Femur (tissue), 1 donor: ENCODE measurements at places on chromosomes 2 and 18.

DNA sequence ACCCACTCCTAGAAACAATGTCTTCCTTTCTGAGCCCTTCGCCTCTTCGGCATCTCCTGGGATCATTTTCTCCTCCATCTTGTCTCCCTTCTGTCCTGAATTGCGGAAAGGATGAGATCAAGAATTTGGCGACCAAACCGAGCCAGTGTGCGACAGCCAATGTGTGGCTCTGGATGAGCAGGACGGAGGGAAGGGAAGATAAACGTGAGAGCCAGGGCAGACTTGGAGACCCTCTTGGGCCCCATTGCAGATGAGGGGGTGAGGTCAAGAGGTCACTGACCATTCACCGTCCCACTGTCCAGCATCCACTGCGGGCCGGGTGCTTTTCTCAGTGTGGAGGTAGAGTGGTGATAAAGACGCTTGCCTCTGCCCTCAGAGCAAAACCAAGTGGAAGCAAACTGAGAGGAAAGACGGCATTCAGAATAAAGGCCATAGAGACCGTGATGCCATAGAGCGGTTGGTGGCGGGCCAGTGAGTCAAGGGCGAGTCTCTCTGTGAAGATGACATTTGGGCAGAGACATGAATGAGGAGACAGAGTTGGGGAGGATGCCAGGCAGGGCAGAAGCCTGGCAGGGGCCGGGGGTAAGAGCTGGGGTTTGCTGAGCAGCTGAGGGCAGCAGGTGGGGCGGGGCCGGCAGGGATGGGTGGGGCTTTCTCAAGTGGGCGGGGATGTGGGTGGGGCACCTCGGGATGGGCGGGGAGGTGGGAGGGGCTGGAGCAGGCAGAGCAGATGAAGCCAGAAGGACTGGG, 55.6 kb downstream of the ACAA2 start:
- no peak for DNase-seq

DNA sequence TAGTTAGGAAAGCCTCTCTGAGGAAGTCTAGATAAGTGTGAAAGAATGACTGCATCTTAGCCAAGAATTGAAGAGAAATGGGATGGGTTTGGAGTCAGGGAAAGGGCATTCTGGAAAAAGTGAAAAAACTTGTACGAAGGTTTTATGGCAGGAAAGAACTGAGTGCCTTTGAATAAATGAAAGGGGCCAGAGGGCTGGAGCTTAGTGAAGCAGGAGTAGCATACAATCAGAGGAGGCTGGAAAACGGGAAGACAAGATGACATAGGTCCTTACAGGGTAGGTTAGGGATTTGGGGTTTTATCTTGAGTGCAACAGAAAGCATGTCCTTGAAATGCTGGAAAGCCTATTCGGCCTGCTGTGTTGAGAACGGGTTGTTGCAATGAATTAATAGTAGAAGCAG, 152.6 kb upstream of the RND3 start:
- no peak for DNase-seq

DNA sequence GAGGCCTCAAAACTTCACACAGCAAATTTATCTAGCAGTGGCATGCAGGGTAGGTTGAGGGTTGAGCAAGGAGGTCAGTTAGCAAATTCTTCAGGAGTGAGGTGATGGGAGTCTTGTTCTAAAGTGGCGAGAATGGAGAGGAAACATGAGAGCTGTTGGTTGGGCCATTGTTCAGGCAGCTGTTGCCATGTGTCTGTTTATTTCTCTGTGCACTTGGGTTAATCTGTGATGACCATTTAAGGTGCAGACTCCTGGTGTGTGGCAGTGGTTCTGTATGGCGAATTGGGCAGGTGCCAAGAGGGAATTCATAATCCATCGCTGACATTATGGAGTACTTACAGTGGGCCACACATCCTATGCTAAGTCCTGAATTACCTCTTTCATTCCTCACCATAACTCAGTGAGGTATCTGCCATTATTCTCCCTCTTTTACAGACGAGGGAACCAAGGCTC, 30.4 kb downstream of the TMEM178A start:
- DNase-seq = peak; percentile 32

GRCh38 chr2:153939124-153939796, 67.5 kb downstream of the GALNT13 start:
- no peak for DNase-seq

GRCh38 chr2:154078926-154079325, 207.2 kb downstream of the GALNT13 start:
- no peak for DNase-seq

- peak; percentile 94 for DNase-seq
These were observed at the start of gene CRIM1 for GRCh38 chr2:36355151-36355889. Gene CRIM1, plus strand, starts transcription at chr2:36355778. Its CDS starts 515 bp downstream, at chr2:36356293.

GRCh38 chr18:2536493-2536892, 34.8 kb downstream of the METTL4 start:
- DNase-seq = peak; percentile 23

DNA sequence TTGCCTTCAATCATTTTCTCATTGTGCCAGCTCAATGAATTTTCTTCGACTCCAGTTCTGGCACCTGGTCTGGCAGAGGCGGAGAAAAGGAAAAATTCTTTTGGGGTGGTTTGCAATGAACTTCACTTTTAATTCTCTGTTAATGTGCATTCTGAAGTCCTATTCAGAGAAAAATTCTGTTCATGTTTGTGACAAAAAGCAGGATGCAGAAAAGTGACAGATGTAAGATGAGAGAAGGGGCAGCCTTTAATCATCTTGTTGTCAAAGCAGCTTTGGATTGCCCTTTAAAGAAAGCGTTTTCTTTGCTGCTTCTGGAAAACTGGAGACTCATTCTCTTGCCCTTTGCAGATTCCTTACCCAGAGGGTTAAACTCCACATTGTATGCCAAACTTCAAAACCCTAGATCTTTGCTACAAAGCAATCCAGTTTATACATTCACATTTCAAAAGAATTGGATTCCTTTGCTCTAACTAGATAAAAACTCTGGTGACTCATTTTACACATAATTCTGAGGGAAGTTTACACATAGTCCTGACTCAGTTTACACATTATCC, 94.6 kb upstream of the CAVIN2 start:
- DNase-seq = no peak

- peak; percentile 44 for DNase-seq
These were observed 392.9 kb downstream of the ZNF516 start for GRCh38 chr18:76102156-76102555.

- DNase-seq = no peak
These were observed 233.7 kb upstream of the CWC22 start for GRCh38 chr2:180240774-180241173.

DNA sequence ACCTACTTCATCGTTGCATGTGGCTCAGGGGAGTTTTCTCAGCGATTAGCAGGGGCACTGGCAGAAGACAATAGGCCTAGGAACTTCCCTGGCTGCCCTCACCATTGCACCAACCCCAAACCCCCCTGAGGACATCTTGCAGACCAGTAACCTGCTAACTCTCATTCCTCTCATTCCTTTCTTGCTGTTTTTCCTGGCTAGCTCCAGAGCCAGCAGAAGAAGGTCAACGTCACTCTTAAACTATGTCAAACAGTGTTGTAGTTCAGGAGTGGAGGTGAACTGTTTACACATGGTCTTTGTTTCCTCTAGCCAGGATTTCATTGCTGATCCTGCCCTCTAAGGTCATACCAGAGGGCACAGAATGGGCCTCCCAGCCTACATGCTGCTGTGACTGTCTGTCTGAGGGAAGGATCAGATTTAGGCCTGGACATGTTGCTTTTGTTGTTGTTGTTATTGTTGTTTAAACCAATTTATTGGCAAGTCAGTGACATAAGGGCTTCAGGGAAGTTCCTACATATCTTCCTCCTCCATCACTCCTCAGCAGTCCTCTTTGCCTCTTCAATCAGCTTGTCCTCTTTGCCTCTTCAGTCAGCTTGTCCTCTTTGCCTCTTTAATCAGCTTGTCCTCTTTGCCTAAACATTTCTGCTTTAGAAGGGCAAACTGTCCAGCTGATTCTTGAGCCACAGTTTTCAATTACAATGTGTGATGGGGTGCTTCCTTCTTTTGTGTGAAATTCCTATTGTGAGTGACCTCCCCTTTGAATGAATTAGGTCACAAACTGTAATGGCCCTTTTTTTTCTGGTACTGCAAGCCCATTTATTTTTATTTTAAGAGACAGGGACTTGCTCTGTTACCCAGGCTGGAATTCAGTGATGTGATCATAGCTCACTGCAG, 471.9 kb upstream of the TNP1 start:
- DNase-seq = no peak

DNA sequence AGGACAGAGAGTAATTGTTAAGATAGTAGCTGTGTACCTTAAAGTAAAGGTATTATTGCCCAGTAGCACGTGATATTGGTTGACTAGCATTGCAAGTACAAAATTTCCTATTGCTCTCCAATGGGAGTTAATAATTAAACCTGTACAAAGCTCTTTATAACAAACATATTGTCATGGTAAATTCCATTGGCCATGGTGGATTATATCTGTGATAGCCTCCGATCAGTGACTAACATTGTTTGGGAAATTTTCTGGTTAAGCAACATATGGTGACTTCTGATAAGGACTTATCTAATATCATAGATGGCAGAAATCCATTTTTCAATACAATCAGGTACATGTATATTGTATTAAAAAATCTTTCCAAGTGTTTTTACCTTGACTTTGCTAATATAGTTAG, 360.8 kb downstream of the DCC start:
- no peak for DNase-seq

GRCh38 chr2:225999692-226000091, 600.2 kb downstream of the NYAP2 start:
- DNase-seq = no peak

DNA sequence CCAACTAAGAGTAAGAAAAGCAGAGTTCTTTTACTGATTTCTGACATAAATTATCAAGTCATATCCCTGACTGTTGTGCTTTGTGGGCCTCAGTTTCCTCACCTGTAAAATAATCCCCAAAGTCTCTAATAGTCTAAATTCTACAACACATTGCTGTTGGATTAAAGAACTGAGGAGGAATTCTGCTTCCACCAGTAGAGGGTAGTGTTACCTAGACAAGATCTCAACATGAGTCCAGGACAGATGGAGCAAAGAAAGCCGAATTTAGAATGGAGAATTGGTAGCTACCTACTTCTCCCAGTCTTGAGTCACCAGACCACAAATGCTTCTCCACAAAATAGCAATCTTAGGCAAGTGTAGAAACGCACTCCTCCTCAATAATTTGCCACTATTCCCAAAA, 462.5 kb upstream of the FSHR start:
- no peak for DNase-seq

DNA sequence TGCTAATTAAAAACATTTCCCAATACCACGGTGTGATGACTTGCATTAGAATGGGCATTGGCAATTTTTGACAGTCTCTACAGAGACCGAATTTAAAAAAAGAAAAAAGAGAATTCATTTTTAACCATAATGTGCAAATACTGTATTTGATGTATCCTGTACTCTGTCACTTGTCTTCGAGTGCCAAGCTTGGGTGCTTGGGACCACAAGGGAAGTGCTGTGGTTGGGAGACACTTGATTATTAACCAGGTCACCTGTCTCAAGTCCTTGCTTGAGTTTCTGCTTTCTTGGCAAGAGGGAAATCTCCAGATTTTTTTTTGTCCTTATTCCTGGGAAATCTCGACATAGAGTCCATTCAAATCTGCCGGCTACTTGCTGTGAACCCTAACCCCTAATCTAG, 209.0 kb downstream of the MC4R start:
- no peak for DNase-seq

DNA sequence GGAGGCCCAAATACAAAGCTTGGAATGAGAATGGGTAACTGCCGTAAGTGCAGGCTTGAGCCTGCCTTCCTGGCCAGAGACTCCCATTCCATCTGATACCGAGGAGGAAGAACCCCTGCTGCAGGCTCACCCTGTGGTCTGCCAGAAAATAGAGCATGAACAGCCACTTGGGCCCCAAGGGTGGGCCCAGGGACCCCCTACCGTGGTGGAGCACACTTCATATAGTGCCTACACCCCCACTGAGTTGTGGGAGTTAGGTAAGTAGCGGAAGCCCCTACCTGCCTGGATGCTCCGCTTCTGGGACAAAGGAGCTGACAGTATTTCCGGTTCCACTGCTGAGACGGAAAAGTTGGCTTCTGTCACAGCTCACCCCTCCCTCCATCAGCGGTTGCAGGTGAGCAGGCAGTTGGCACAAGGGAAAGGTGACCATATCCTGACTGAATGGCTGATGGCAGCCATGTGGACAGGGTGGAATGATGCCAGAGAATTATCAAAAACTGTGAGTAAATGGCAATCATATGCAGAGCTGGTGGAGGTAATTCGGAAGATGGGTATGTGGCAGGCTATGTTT, 11.5 kb upstream of the C2orf42 start:
- no peak for DNase-seq

- DNase-seq = no peak
These were observed 159.7 kb downstream of the DOCK10 start for GRCh38 chr2:224882291-224883171.

DNA sequence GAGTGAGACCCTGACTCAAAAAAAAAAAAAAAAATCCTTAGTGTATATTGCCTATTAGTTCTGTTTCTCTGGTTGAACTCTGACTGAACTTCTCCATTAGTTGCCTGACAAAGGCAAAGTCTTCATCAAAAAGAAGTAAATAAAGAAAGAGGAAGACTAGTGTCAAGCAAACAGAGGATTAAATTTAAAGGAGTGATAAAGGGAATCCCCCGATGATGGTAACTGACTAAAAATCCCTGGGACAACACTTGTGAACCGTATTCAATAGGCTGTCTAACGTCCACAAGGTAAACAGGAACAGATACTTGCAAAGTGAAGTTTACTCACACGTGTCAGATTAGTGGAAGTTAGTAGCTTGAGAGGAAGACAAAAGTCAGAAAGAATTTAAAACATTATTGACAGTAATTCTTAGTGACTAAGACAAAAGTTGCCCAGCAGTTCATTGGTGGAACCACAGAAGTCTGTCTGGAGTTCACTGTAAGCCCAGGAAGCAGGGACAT, 26.2 kb upstream of the SPOPL start:
- no peak for DNase-seq

DNA sequence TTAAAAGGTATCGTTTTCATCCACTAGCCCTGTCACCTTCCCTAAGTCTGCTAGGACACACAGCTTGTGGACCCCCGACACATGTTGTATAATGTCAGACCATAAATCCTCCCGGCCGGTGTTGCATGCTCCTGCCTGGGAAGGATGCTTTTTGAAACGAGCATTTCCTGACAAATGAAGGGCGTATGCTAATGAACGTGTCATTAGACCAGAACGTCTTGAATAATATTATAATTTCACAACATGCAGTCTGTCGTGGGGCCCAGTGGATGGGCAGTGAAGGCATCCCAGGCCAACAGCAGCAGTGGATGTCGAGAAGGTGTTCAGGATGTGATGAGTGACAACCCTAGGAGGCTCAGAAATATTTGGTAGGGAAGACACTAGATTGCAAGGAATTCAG, 7.5 kb downstream of the CHRNA1 start:
- no peak for DNase-seq

DNA sequence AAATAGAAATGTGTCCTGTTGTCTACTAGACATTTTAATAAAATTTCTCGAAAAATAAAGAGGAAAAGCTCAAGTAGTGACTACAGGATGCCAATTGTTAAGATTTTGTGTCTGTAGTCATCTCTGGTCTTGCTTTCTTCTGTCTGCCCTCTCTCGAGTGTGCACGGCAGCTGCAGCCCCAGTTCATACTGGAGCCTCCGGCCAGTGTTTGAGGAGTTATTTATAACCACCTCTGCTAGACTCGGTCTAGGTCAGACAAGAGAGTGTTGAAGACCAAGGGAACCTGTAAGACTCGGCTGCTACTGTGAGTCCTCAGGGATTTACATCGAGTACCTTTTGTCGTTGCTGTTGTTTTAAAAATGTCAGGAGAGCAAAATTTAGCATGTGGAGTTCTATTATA, 810.1 kb upstream of the POU3F3 start:
- no peak for DNase-seq

- no peak for DNase-seq
These were observed 10.1 kb upstream of the SULT1C4 start for GRCh38 chr2:108367561-108368175.
